ENCODE measurements at places on chromosomes 3 and 15. TPM values are rescaled to one million over a fixed set of nuclear protein-coding genes. Genes with fewer than 3 reads are reported as not detected.

Gene PAK6
- not detected for total RNA-seq

Gene SMCO1
- not detected for total RNA-seq

Gene DCLK3
- total RNA-seq, result not detected

Gene ASB14
- total RNA-seq, result not detected

Gene PPARG
- 27.5 TPM for total RNA-seq

Gene LMAN1L
- not detected for total RNA-seq

Gene MUC4
- total RNA-seq, result not detected

Data from smooth muscle cell of the coronary artery (primary cell).